Stimulated activated CD4-positive, alpha-beta T cell treated with anti-CD3 and anti-CD28 coated beads, Interleukin-1b, Interleukin-23, amount 100 ng/mL, for 1 hour (primary cell): ENCODE measurements at places on chromosomes 11 and 22.

GRCh38 chr22:20176421-20177085, 25.7 kb upstream of the CCDC188 start:
- DNase-seq, result no peak

DNA sequence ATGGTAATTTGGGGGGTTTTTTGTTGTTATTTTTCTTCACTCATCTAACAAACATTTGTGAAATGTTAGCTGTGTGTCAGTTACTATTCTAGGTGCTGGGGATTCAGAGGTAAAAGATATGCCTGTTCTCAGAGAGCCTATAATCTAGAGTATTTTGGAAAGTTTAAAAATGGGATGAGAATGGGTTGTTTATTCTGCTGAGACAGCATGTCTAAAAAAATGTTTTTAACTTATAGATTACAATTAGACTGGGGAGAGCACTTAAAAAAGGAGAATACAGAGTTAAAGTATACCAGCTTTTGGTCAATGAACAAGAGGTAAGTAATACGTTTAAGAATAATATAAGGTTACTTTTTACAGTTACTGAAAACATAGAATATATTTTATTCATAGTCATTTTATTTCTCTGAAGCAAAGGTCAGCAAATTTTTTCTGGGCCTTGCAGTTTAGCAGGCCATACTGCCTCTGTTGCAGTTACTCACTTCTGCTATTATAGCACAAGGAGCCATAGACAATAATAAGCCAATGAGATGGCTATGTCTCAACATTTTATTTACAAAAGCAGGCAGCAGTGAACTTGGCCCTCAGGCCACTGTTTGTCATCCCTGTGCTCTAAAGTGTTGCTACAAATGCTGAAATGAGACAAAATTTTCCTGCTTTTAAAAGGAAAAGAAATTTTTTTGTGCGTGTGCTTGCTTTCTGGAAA, 60.0 kb downstream of the DKK3 start:
- no peak for DNase-seq

- no peak for DNase-seq
These were observed 53.4 kb downstream of the GAB2 start for GRCh38 chr11:78364128-78364751.

DNA sequence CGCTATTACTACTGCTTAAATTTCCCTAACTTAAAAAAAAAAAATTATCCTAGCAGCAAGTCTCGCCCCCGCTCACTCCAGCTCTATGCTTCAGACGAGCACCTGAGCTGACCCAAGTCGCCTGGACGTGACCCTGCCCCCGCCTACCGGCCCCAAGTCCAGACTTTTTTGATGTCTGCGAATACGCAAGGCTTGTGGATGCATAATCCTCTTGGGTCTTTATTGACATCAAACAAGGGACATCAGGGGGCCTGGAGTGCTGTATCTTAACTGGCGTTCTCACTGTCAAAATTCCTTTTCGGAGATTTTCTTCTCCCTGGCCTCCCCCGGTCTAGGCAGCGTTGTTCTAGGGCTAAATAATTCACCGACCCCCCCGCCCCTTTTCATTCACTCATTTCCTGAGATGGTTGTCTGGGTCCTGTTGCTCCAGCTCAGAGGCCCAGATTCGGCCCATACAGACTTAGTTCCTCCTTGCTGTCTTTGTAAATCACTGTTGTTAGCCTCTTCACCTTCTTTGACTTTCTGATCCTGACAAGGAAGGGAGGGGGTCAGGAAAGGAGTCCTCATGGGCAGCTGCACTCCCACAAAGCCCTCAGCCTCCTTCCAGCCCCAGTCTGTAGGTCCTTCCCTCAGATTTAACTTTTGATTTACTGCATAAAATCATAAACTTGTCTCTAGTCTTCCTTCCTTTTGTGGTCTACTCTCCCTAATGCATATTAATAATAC, 601 bp upstream of the LRP4 start:
- no peak for DNase-seq

DNA sequence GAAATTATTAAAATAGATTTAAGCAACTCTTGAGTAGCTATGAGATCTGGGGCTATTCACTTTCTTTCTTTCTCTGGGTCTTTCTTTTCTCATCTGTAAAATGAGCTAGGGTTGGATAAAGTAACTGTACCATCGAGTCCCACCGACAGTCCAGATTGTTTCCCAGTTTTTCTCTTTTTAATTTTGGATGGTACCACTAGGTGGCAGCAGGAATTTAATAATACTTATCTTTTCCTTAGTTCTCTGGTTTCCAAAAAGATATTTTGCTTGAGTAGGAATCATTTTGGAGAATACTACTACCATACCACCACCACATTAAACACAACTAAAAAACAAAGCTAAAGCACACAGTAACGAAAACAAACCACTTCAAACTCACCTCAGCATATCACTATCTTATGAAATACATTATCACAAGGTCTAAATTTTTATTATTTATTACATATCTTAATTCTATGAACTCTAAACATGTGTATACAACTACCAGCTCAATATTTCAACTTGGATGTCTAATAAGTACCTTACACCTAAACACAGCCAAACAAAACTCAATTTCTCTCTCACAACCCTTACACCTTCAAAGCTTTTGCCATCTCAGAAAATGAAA, 584.0 kb downstream of the KCNA4 start:
- DNase-seq, result no peak

- no peak for DNase-seq
These were observed 12.8 kb downstream of the MAPK8IP2 start for GRCh38 chr22:50613291-50613981.

DNA sequence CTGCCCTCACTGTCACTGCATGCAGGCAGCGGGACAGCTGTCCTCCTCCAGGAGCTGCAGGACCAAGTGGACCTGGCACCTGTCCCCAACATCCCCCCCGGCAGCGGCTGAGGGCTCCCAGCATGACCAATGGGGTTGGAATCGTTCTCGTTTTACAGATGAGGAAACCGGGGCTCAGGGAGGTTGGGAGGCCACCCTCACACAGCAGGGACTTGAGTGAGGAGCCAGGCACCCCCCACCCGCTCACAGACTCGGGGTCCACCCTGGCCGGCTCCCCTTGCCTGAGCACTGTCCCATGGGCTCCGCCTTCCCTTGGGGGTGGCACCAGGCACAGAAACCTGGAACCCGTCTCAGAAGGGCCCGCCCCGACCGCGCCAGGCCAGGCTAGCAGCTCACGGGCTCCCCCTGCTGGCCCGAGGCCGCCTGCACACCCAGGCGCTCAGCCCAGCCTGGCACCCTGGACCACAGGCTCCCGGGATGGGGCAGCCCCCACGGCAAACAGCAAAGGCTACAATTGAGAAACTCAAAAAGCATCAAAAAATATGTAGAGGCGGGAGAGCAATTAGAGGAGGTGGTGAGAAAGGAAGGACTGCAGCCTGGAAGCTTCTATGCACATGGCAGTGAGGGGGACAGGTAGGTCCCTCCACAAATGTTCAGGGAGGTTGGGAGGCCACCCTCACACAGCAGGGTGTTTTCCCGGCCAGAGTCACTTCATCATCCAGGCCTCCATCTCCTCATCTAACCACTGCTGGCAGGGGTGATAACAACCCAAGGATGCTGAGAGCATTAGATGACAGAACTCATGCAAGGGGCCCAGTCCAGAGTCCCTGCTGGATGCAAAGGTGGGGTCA, 12.8 kb downstream of the MACROD1 start:
- peak; percentile 23 for DNase-seq

- DNase-seq, result no peak
These were observed 59.9 kb upstream of the RRAS2 start for GRCh38 chr11:14418801-14419417.

DNA sequence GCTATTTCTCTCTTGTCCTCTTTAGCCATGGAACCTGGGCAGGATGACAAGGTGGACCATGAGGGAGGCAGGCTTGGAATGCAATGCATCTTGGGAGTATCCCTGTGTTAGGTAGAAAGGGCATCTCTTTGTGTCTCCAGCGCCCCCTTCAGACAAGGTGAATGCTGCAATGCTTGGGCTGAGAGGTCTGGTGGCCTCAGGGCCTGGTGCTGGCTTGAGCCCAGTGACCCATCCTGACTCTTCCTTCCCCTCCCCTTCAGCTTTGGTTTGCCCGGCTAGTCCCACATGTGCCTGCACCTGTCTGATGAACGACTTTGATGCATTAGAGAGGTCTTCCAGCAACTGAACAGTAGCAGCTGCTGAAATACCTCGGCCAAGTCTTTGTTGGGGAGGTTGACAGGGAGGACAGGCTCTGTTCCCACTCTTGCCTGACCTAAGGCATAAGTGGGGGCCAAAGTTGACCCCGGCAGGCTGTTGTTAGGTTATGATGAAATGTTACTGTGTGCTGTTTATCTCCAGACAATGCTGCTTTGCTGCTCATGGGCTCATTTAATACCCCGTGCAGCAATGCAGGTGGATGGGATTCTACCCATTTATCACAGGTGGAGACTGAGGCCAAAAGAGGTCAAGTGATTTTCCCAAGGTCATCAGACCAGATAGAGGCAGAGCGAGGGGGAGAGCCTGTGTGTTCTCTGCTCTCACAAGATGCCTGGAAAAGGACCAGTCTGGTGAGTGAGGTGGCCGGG, 22.5 kb downstream of the MYO18B start:
- DNase-seq, result no peak

GRCh38 chr22:20027966-20028854, 7.3 kb downstream of the TANGO2 start:
- DNase-seq, result no peak

DNA sequence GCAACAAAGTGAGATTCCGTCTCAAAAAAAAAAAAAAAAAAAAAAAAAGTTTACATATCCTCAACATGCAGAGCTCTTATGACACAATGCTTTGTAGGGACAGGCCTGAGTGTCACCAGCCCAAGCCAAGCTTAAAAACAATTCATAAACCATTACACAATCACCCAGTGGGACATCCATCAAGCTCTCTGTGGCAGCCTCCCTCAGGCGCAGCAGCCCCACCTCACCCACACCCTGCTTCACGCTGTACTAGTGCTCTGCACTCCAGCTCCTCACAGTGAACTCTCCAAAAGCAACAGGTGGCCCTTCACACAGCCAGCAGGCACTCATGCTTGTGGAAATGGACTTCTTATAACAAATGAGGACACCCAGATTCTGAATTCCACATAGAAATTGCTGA, 3.5 kb upstream of the FOXRED2 start:
- no peak for DNase-seq

DNA sequence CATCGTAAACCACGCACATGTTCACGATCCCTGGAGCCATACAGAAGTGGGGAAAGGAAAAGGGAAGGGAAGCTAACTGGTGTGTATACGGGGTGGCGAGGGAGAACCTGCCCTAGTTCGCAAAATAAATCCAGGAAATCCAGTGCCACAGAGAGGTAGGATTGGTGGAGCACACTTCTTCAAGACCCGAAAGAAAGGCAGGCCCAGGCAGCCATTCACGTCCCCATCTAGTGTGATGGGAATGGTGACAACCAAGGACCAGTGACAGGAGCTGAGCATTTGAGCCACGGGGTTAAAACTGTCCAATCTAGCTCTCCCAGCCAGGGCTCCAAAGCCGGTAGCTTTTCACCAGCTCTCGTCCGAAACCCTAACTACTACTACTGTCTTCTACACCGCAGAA, 53.7 kb downstream of the IGSF9B start:
- DNase-seq, result no peak

GRCh38 chr11:73787051-73787642, 527 bp upstream of the MRPL48 start:
- DNase-seq, result no peak

DNA sequence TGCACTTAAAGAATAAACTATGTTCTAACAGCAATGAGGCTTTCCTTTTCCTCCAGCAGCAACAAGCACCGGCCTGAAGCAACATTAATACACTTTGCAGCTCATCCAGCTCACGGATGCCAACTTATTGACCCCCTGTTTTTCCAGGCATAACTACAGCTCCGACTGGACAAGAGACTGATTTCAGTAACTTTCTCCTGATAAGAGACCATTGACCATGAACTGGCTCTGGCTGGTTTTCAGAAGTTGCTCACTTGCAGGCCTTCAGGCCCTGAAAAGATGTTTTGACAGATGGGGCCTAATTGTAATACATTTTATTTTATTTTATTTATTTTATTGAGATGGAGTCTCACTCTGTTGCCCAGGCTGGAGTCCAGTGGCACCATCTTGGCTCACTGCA, 27.5 kb downstream of the GGT5 start:
- no peak for DNase-seq

- no peak for DNase-seq
These were observed 1.0 kb upstream of the ZNF143 start for GRCh38 chr11:9459667-9460321.

DNA sequence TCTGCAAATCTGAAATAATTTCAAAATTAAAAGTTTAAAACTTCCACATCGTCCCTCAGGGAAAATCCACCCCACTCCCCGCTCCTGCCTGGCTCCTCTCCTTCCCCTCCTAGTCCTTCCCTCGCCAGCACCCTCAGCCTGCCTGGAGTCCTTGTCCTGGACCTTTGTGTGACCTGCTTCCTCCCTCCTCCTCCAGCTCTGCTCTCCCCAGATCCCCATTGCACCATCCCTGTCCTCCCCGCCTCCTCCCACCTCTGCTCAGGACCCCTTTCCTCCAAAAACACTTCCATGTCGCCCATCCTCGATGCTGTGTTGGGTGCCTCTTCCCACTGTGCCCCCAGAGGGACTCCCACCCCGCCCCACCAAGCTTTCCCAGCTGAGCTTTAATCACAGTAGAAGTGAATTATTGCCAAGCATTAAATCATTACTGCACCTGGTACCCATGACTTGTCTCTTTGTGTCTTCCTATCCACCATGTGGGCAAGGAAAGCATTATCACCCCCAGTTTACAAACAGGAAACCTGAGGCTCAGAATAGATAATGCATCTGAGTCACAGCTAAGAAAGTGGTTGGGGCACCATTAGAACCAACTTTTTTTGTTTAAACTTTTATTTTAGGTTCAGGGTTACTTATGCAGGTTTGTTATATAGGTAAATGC, 2.4 kb upstream of the ZP1 start:
- DNase-seq, result no peak

- no peak for DNase-seq
These were observed 30.3 kb upstream of the NECTIN1 start for GRCh38 chr11:119759324-119759723.

- no peak for DNase-seq
These were observed 1.3 kb downstream of the EIF3M start for GRCh38 chr11:32584921-32585320.

DNA sequence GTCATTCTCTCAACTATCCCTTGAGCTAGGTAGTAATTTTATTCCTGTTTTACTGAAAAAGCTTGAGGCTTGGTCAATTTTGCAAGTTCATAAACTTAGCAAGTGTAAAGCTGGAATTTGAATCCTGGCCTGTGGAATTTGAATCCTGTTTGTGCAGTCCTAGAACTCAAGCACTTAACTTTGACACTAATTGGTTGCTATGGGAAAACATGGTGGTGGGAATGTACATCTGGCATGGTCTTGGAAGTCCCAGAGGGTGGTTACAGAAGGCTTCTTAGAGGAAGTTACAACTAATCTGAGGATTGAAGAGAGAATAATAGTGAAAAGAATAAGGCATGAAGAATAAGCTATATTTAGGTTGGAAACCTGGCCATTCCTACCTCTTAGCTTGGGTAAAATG, 66.5 kb upstream of the LIN7C start:
- DNase-seq, result no peak

GRCh38 chr11:1402355-1403077, 12.8 kb downstream of the BRSK2 start:
- no peak for DNase-seq

GRCh38 chr11:30206249-30206996, 24.4 kb upstream of the FSHB start:
- DNase-seq, result no peak

GRCh38 chr11:62179995-62180394, 10.0 kb upstream of the SCGB1D1 start:
- DNase-seq, result no peak
